Esophagus squamous epithelium (tissue), 5 donors: ENCODE measurements at places on chromosomes 11 and 22.

GRCh38 chr11:69866648-69867047, 47.4 kb upstream of the FGF3 start:
- DNase-seq, result no peak

GRCh38 chr22:39150848-39151215, 1.6 kb downstream of the CBX7 start:
- DNase-seq, result no peak

GRCh38 chr22:23001463-23001862, 68.9 kb upstream of the GNAZ start:
- no peak for DNase-seq

DNA sequence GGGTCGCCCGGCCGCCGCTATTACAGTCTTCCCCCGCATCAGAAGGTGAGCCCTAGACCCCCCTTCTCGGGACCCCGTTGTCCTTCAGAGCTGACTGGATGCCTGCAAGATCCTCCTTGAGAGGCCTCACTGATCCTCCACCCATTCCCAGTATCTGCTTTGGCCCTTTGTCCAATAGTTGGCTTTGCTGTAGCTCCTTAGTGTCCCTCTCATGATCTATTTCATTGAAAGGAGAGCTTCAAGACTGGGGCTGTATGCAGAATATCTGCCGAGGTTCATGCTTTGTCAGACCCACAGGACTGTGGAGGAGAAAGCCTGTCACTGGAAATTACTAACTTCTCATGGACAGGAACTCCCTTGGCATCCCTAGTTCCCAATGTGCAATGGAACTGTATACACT, 499 bp downstream of the DLAT start:
- no peak for DNase-seq

DNA sequence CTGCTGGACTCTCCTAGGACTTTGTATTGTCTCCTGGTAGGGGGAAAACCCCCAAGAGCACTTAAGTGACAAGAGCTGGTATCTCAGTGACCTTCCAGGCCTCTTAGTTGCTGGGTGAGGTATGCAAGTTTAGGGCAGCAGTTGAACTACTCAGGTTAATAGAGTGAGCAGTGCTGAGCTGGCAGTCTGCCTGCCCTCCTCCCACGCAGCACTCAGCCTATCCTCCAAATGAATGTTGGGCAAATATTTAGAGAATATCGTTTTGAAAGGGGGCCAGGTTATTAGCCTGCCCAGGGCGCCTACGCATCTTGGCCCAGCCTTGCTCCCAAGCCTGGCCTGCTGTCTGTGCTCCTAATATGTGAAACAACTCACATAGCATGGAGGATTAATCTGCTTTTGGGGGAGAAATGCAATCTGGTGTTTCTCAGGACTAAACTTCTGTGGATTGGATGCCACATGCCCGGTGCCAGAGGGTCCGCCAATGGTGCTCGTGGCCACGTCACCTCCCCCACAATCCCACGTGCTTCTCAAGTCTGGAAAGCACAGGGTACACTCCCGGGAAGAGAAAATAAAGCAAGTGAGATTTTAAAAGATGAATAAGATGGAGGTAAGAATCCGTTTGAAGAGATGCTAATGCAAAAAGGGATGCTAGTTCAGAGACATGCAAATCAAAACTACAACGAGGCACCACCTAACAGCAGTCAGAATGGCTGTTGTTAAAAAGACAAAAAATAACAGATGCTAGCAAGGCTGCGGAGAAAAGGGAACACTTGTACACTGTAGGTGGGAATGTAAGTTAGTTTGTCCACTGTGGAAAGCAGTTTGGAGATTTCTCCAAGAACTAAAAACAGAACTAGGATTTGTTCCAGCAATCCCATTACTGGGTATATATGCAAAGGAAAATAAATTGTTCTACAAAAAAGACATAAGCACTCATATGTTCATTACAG, 67.7 kb downstream of the SPON1 start:
- no peak for DNase-seq

DNA sequence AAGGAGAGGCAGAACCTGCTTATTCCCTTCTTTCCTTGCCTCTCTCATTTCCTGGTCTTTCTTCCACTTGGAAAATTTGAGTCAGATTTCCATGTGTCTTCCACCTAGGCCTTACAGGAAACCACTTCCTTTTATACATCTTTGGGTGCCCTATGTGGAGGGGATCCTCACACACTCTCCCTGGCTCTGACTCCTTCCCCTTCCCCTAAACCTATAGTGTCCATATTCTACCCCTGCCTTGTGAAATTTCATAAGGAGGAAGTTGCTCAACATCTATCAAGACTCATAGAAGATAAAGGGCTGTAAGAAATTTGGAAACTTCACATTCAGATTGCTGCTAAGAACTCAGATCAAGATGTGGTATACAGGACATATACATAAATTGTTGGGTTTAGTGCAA, 20.4 kb downstream of the TUG1 start:
- DNase-seq, result no peak

GRCh38 chr11:128763224-128763623, 69.4 kb downstream of the FLI1 start:
- DNase-seq, result no peak

DNA sequence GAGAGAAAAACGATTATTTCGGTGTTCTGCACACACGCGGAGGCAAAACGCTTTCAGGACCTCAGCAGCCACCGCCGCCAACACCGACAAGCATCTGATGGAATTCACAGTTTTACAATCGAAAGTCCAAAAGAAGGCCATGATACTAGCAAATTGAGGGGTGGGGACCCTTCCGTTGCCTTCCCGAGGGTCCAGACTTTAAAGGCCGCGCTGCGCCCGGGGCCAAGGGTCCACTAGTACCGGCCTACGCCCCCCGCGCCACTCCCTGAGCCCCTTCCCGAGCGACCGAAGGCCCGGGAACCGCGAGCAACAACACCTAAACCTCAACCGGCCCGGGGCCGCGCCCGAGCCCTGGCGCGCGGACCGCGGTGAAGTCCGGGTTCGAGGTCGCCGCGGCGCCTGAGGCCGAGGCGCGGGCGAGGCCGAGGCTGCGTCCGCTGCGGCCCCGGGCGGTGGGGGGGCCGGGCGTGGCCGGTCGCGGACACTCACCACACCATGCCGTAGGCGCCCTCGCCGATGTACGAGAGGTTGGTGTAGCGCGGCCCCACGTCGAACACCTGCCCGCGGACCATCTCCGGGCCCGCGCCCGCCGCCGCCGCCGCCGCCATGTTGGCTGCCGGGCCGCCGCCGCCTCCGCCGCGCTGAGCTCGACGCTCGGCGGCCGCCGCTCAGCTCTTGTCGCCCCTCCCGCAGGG, 465 bp downstream of the MAPK1 start:
- no peak for DNase-seq

GRCh38 chr11:1888347-1888753, 3.3 kb downstream of the PRR33 start:
- DNase-seq, result no peak

- DNase-seq, result no peak
Observed at GRCh38 chr22:18042685-18043084, 18.3 kb upstream of the MICAL3 start.

DNA sequence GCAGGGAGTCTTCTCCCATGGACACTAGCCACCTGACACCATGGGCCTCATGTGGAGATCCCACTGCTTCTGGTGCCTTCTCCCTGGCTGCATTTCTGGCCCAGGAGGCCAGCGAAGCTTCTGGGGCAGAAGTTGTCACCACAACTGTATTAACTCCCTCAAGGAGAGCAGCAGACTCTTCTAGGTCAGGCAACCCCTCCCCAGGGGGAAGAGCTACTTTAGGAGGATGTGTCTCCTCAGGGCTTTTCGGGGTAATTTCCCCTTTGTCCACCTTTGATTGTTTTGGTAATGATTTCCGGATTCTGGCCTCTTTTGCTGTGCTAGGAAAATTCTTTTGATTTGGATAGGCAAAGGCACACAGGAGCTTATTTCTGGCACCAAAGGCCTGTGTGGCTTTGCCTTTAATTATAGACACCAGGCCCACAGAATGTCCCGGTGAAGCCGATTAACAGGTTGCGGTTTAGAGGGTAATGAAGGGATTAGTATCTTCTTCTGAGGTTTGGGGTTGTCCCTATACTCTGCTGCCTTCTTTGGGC, 8.9 kb upstream of the UCP2 start:
- DNase-seq, result no peak

- DNase-seq, result no peak
Observed at GRCh38 chr11:78727816-78728215, 153.2 kb upstream of the NARS2 start.

- no peak for DNase-seq
Observed at GRCh38 chr11:132357811-132358572, 987.6 kb downstream of the NTM start.

DNA sequence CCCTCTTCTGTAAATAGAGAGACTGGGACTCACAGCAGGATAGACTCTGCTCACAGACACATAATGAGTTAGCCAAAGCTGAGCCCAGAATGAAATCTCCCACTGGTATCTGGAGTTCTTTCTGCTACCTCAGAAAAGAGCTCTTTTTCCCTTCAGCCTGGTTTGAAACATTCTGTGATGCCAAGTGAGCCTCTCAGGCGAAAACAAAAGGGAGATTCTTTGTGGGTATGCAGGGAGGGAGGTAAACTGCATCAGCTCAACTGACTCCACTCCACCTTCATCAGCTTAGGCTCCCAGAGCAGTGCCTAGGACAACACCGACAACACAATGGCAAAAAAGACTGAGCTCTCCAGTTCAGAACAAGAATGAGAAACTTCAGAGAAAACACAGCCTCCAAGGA, 55.1 kb upstream of the SCUBE2 start:
- no peak for DNase-seq

- DNase-seq, result no peak
Observed at GRCh38 chr11:67119585-67120391, 725 bp downstream of the KDM2A start.

DNA sequence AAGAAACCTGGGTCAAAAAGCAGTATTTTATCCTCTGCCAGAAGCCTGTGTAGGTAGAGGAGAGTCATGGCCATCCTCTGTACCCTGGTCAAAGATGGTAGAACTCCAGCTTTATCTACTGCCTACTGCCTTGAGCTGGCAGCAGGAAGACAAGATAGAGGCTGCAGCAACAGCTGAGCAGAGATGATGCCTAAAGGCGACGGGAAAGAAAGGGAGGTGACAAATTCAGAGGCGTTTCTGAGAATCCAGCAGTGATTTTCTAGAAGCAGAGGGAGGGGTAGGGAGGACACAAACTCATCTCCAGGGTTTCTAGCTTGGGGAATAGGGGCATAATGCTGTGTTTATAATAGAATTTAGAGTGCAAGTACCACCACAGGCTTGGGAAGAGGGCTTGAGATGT, 15.5 kb upstream of the C1QTNF4 start:
- no peak for DNase-seq

DNA sequence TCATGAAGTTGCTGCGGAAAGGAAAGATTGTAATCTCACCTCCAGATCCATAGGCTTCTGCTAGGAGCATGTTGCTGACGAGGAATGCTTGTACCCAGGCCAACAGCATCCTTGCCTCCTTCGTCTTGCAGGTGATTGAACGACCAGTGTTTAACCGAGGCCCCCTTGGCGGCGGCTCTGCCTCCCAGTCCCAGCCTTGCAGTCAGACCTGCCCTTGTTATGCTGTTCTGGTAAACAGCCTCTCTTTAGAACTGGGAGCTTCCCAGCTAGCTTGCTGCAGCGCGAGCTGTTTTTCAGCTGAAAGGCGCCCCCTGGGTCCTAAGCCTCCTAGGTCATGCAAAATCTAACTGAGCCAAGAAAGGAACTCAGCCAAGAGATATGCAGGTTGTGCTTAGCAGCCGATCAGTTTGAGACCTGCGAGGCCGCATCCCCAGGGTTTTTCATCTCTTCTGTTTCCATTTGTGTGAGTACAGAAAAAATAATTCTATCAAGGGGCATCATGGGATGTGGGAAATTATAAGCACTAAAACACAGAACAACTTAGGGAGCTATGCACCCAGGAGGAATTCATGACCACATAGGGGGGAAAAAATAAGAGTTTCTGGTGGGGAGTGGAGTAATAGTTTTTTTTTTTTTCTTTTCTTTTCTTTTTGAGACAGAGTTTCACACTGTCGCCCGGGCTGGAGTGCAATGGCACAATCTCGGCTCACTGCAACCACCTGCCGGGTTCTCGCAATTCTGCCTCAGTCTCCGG, at the start of gene PIK3IP1:
TSS of gene PIK3IP1 (minus strand) at position 253 of the 754 bp plus-strand sequence. CDS start at position 109, 144 bp downstream.
- DNase-seq, result peak; percentile 51

DNA sequence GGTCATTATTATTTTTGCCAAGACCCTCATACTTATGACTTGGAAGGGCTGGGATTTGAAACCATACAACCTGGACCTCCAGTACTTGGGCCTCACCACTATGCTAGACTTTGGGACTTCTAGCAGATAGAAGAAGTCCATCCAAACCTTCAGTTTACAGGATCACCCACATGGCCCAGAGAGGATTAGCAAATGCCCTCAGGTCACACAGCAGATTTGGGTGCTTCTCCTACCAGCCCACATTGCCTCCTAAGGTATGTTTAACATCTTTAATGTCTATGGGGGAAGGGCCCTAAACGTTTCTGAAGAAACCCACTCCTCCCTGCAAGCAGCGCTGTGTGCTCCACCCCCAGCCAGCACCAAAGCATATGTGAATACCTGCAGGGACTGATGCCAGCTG, 17.5 kb upstream of the GCAT start:
- no peak for DNase-seq

- DNase-seq, result no peak
Observed at GRCh38 chr11:3615998-3616397, 25.8 kb downstream of the ART5 start.

DNA sequence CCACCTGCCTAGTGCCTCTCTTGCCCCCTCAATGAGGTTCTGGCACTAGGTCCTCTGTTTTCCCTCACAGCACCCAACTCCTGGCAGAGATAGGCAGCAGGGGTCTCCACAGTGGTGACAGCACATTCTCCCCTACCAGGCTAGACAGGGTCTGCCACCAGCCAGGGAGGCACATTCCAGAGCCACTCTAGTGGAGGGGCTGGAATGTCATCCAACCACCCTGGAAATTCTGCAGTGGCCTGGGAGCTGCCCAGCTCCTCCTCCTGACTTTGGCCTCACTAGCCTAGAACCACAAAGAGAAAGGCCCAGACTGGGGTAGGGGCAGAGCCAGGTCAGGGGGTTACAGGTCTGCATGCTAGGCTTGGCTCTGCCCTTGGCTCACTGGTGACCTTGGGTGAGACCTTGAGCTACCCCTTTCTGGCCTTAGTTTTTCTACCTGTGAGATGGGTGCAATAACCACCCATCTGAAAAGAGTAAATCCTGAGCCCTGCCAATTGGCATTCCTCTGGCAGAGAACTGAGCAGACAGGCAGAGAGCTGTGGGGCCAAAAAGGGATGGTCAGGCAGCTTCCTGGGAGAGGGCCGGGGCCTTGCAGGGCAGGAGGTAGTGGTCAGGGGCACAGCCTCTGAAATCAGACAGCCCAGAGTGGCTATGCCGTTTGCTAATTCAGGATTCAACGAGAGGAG, 7.1 kb downstream of the P2RY2 start:
- no peak for DNase-seq

DNA sequence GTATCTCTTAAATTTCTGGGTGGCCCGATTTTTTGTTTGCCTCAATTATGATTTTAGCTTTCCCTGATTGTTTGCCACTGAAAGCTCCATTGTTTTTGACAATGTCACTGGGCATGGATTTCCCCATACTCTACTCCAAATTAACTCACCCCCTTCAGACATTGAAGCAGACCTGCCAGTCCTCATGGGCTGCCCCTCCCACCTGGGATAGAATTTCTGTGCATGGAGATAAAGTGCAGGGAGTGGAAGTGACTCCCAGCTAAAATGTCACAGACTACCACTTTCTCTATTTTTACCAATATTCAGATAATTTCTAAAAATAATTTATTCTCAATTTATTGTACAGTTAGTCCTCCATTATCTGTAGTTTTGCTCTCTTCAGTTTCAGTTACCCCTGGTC, 79.1 kb upstream of the CLPB start:
- DNase-seq, result no peak
